ENCODE measurements at places on chromosomes 1 and 21.
A peak's percentile ranks its signal among the peaks of the same experiment; 100 is the strongest.

GRCh38 chr21:30193201-30193600, 22.7 kb downstream of the CLDN8 start:
- DNase-seq, result no peak

- no peak for DNase-seq
Observed at GRCh38 chr1:15628003-15628402, 10.7 kb downstream of the DDI2 start.

GRCh38 chr1:115138271-115138670, 49.0 kb upstream of the TSPAN2 start:
- DNase-seq, result no peak

GRCh38 chr1:202279806-202280205, 61.9 kb downstream of the UBE2T start:
- peak; percentile 18 for DNase-seq

GRCh38 chr1:65830306-65830705, 37.6 kb downstream of the PDE4B start:
- no peak for DNase-seq

DNA sequence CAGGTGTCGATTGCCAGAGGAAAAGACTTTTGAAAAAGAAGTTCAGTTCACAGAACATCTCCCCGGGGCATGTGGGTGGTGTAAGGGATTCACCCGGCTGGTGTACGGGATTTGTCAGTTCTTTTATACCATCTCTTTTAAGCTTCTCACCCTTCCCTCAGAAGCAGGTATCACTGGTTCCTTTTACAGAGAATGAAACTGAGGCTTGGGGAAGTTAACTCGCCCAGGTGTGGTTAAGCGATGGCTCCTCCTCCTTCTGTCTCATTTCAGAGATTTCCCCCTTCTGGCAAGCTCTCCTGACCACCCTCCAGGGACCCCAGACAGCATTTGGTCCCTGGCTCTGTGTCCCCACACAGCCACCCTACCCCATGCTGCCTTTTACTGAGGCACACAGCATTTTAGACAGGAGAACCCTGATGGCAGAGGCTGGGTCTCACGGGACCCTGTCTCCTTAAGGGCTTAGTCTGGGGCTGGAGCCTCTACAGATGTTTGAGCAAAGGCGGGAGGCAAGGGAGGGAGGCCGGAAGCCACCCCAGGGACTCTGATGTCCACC, 2.8 kb upstream of the ECE1 start:
- no peak for DNase-seq

GRCh38 chr21:44089001-44089911, 17.9 kb upstream of the PWP2 start:
- DNase-seq, result no peak

- DNase-seq, result peak; percentile 28
Observed at GRCh38 chr1:56436912-56437417, 142.4 kb downstream of the PLPP3 start.

- no peak for DNase-seq
Observed at GRCh38 chr1:39528082-39528481, 36.6 kb downstream of the BMP8A start.

DNA sequence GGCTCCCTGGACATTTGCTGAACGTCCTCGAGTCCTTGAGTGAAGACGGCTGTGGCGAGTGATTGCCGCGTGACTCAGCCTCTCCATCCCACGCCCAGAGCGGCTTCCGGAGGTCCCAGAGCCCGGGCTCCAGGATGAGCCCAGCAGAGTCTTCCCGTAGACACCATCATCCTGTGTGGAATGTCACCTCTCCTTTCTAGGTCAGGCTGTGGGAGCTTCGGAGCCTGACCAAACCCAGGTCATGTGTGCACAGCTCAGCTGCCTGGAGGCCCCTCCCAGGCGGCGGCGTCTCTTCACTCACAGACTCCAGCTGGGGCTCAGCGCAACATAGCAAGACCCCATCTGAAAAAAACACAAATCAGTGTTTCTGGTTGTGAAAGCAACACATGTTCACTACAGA, 38.2 kb downstream of the PRKCZ start:
- DNase-seq, result peak; percentile 69

- no peak for DNase-seq
Observed at GRCh38 chr1:3018051-3018471, 3.2 kb upstream of the ACTRT2 start.

All from fibroblast of upper back skin (primary cell).